ENCODE measurements at places on chromosomes 6 and 20.

GRCh38 chr6:145025488-145025887 is 709.8 kb downstream of the EPM2A start:
- DNase-seq, result no peak

DNA sequence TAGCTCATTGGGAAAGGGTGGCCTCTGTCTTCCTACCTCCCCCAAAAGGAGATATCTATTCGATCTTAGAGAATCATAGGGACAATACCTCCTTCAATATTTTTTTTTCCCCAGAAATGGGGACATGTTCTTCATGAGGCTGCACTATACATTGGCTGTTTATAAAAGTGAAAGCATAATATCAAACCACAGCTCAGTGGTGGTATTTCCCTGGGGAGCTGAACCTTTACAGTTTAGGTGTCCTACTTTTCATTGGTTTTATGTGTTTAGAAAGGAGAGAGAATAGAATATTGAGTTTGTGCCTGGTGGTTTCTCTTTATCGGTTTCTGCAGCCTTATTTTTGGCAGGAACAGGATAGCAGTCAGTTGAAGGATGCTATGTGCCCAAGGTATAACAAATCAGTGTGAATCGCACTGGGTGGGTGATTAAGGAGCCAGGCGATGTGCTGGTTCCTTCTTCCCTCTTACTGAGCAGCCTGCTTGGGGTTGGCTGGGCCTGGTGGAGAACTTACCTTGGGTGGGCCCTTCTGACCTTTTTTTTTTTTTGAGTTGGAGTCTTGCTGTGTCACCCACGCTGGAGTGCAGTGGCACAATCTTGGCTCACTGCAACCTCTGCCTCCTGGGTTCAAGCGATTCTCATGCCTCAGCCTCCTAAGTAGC is 25.2 kb downstream of the UST start:
- DNase-seq, result no peak

DNA sequence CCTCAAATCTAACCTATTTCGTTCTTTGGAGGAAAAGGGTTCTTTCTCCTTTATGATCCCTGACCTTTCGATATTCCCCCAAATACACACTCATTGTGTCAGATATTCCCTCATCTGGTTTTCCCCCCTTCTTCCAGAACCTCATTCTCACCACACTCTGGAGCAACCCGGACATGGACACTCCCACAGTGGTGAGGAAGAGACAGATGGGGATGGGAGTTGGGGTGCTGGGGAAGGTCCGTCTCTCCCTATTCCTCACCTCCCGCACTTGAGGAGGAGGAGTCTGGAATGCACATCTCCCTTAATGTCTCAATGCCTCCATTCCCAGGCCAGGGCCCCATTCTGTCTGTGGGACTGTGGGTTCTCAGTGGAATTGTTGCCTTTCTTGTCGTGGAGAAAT is 1.3 kb downstream of the SLC39A7 start:
- DNase-seq, result no peak

DNA sequence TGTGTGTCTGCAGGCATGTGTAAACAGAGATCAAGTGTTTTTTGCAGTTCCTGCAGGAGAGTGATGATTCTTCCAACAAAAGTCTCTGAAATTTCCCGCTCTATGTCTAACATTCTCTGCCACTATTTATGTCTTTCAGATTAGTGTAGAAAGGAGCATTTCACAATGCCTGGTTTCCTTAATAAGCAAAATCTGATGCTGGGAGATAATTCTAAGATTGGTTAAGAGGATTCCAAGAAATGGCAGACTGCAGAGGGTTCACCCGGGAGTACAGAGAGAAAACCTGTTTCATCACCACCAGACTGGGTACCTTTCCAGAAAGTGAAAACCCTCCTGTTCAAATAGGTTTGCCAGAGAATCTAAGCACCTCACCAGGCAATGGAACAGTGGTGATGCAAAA is 62.7 kb downstream of the FOXC1 start:
- DNase-seq, result no peak

- no peak for DNase-seq
Observed at GRCh38 chr6:40274058-40274457, 313.1 kb downstream of the LRFN2 start.

DNA sequence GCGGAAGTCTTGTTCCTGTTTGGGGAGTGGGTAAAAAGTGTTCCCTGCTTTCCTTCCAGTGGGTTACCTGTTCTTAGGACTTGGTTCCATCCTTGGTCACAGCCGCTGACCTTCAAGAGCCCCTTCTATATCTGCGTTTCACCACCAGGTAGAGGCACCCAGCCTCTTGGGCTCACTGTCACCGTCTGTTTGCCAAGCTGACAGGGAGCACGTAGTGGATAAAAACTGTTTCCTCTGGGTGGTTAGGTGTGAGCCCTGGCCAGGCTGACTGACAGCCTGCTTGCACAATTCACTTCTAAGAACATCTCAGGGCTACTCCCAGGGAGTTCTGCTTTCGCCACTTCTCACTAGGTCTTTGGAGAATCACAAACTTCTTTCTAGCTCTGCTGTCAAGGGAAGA is 1.8 kb upstream of the JPH2 start:
- no peak for DNase-seq

GRCh38 chr6:132592855-132593254 is 3.3 kb upstream of the TAAR5 start:
- DNase-seq, result no peak

DNA sequence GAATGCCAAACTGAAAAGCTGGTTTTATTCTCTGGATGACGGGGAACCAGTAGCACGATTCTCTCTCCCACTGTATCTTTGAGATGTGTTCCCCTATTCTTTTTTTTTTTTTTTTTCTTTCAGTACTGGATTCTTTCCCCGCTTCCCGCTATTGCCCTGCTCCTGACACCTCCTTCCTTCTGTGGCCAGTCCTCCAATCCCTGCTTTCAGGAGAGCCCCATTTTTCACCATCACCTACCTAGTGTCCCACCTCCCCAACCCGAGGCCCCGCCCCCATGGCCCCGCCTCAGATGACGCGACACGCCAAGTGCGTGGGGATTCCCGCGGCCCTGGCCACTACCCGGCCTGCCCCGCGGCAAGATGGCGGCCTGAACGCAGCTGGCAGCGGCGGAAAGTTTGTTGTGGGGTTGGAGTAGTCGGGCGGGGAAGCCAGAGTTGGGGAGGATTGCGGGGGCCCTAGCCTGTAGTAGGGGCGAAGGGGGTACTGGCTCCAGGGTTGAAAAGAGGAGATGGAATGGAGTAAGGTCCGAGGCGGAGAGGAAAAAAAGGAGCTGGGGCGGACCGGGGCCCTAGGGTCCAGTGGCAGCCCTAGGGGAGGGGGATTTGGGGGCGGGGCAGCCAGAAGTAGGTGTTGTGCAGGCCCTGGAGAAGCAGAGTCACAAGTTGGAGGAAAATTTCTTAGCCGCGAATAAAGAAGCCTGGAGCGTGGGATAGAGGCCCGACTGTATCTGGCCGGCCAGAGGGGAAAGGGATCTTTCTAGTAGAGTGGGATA is at the start of gene TJAP1:
Gene TJAP1 (plus strand): TSS at position 336 of the 773 bp plus-strand sequence. CDS start 21,432 bp downstream, outside the sequence.
- DNase-seq, result peak; percentile 90

DNA sequence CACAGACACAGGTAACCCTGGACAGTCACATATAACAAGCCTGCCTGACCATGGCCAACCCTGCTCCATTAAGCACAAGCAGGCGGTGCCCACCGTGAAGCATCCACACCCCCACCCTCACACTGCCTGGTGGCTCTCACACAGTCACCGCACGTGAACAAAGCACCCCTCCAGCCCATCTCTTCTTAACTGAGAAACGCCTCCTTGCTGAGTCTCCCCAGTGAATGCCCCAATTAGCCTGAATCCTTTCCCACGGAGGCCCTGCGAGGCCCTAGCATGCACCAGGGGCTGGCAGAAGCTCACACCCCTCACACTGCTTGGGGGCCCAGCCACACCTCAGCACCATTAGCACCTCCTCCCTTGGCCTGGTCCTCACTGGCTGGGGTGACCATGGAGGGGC is 72.3 kb downstream of the GRM4 start:
- no peak for DNase-seq

DNA sequence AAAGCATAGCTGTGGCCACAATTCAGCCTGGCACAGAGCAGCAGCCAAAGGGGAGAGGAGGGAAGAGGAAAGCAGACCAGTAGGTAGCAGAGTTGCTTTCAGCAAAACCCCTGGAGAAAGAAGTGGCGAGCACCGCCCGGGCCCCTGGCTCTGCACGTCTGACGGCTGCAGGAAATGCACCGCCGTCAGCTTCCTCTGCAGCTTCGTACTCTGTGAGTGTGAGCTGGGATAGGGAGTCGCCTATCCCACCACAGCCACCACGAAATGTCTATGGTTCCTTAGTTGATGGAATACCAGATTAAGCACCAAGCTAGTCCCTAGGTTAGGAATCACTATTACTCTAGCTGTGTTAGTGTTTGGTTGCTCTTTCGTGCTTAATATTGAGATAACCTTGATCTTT is 79.9 kb upstream of the NAA20 start:
- DNase-seq, result no peak

- DNase-seq, result no peak
Observed at GRCh38 chr6:32764048-32764447, 716 bp upstream of the HLA-DQB2 start.

GRCh38 chr6:151664390-151664789 is 143.1 kb upstream of the ESR1 start:
- DNase-seq, result no peak

- DNase-seq, result no peak
Observed at GRCh38 chr6:72250664-72251063, 364.3 kb downstream of the RIMS1 start.

DNA sequence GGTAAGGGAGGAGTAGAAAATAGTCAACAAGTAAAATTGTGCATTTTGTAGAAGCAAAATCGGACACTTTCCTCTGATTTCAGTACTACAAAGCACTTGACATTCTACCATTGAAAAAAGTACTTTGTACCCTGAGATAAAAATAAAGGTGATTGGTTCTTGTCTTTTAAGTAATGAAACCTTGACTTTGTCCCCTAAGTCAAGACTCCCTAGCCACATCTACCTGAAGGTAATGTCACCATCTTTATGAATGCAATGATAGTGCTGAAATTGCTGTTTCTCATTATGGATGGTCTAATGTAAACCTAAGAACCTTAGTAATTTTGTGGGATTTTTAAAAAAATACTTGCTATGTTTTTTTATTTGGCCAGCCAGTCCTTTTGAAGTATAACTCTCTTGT is 2.4 kb upstream of the MAN1A1 start:
- DNase-seq, result no peak

DNA sequence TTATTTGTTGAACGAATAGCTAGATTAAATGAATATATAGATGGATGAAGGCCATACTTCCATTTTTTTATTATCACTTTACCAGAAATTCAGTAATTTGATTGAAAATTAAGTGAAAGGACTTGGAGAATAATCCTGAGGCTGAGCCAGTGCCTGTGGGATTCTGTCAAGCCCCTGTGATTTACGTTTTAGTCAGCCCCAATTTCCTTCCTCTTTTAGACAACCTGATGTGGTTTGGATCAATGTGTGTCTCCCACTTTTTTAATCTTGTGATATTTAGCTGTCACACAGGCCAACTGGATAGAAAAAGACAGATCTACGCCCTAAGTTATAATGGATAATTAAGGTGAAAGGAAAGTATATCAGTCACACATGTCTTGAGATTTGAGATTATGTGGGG is 188.8 kb downstream of the EDN1 start:
- no peak for DNase-seq

- DNase-seq, result no peak
Observed at GRCh38 chr6:1295420-1295819, 16.5 kb upstream of the FOXQ1 start.

GRCh38 chr20:64211874-64212658 is 43.5 kb upstream of the PCMTD2 start:
- no peak for DNase-seq

- DNase-seq, result no peak
Observed at GRCh38 chr6:50681213-50681824, 32.0 kb upstream of the TFAP2D start.

DNA sequence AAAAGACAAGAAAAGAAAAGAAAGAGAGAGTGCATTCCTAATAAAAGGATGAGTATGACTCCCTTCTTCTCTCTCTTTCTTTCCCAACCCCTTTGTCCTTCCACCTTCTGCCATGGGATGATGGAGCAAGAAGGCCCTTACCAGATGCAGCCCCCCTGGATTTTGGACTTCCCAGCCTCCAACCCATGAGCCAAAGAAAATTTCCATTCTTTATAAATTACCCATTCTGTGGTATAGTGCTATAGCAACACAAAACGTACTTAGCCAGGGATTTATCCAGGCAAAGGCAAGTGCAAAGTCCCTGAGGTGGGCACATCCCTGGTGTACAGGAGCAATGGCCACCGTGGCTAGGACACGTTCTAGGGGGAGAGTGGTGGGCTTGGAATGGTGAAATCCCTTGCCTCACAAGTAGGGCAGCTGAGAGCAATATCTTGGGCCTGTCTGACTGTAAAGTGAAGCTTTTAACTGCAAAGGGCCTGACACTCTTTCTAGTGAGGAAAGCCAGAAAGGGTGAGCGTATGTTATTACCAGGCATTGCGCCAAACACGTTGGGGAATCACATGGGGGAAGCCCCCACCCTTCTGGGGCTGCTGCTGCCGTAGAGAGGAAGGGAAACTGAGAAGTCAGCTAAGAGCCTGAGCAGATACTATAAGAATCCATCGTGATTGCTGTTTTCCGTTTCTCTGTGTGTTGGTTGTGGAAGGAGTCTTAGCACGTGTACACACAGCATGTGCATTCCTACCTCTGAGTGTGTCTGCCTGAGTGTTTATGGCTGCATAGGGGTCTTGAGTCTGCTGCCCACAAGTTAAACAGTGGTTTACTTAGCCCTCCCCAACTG is 50.7 kb upstream of the SIRPA start:
- no peak for DNase-seq

GRCh38 chr20:51799401-51799860 is 2.9 kb downstream of the SALL4 start:
- DNase-seq, result no peak

DNA sequence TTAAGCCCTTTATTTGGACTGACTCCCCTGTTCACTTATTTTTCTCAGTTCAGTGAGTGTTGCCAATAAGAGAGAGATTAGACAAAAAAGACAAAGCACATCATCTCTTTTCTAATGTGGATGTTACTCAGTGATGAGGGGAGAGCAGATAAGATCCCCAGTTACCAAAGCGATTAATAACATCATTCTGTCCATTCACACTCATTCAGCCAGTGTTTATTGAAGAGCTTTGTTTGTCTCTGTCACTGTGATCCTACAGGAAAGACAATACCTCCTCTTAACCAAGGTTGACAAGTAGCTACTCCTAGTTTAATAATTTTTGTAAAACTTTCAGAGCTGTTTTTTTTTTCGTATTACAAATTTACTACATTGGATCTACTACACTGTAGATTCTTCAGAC is 163.0 kb downstream of the EYA4 start:
- no peak for DNase-seq

GRCh38 chr20:12395353-12395752 is 477.7 kb downstream of the BTBD3 start:
- no peak for DNase-seq

- DNase-seq, result no peak
Observed at GRCh38 chr6:138092686-138093085, 14.5 kb downstream of the PERP start.

DNA sequence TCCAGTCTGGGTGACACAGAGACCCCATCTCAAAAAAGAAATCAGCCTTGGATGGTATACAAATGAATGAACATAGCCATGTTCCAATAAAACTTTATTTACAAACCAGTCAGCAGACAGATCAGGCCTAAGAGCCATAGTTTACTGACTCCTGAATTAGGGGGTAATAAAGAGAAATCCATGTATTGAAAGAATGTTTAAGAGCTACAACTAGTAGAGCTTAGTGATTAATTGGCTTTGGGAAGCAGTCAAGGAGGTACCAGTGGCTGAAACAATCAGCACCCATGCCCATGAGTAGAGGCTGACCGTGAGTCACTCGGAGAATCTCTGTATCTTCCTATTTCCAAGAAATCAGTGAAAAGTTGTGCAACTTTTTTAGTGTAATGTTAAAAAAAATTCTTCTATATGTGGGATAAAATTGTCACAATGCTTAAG is 223.6 kb upstream of the RREB1 start:
- DNase-seq, result no peak

Data from activated CD8-positive, alpha-beta memory T cell treated with anti-CD3 and anti-CD28 coated beads for 4 hours (primary cell).